H7 (cell line): ENCODE measurements at places on chromosomes 2 and 18.
A peak's percentile ranks its signal among the peaks of the same experiment; 100 is the strongest.

- DNase-seq = no peak
These were observed 918 bp upstream of the NABP1 start for GRCh38 chr2:191676790-191677645.

- DNase-seq = peak; percentile 50
These were observed 97.0 kb downstream of the FOXI3 start for GRCh38 chr2:88355486-88355885.

DNA sequence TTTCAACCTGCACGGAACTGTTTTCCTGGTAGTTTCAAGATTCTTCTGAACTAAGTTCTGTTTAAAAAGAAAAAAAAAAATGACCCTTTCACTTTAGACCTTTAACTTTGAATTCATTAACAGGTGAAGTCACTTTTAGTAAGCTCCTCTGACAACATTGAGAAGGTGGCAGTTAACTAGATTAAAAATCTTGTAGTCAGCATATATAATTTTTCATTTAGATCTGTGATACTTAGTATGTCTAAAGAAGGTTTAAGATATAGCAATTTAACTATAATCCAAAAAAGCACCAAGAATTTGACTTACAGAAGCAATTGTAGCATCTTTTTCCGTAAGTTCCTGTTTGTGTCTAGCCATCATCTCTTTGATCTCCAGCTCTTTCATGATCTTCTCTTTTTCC is 45.4 kb downstream of the SLC66A3 start:
- DNase-seq = no peak

- no peak for DNase-seq
These were observed 539.0 kb upstream of the TNP1 start for GRCh38 chr2:217398860-217399259.

DNA sequence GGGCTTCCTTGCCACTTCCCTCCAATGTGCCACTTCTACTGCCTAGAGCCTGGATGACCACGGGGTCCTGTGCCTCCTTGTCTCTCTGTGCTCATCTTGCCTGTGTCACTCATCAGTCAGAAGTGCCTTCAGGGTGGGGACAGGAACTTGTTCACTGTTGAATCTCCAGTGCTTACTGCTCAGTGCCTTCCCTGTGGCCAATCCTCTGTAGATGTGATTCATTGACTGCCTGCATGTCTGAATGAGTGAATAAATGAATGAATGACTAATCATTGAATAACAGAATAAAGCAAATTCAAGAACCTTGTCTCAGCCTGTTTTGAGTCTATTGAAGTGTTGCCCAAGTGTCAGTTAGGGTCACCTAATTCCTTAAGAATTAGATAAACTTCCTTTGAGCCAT is 42.3 kb upstream of the FAM136A start:
- no peak for DNase-seq

DNA sequence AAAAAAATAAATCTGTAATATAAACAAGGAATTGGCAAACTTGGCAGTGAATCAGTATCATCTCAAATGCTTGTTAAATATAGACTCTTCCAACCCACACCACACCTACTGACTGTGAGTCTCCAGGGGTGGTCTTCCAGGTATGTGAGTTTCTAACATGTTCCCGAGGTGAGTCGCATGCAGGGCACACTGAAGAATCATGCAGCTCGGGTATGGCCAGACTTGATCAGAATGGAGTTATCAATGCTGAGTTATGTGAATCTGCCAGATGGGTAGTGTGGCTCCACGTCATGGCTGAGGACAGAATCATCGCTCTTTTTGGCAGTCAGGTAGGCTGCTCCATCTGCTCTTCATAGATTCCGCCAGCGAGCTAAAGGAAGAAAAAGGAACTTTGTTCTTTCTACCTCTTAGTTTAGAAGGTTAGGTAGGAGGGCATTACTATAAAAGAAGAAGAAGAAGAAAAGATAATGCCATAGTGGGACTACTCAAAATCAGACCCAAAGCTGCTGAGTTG is 1279.7 kb upstream of the ZEB2 start:
- no peak for DNase-seq
